CD4-positive, alpha-beta T cell treated with Interleukin-6 at 100 ng/mL for 8 hours (primary cell): ENCODE measurements at places on chromosomes 4 and X.

- no peak for DNase-seq
Measured at GRCh38 chr4:130210864-130211263, 1114.9 kb downstream of the C4orf33 start.

- no peak for DNase-seq
Measured at GRCh38 chrX:20472148-20472547, 205.4 kb upstream of the RPS6KA3 start.

DNA sequence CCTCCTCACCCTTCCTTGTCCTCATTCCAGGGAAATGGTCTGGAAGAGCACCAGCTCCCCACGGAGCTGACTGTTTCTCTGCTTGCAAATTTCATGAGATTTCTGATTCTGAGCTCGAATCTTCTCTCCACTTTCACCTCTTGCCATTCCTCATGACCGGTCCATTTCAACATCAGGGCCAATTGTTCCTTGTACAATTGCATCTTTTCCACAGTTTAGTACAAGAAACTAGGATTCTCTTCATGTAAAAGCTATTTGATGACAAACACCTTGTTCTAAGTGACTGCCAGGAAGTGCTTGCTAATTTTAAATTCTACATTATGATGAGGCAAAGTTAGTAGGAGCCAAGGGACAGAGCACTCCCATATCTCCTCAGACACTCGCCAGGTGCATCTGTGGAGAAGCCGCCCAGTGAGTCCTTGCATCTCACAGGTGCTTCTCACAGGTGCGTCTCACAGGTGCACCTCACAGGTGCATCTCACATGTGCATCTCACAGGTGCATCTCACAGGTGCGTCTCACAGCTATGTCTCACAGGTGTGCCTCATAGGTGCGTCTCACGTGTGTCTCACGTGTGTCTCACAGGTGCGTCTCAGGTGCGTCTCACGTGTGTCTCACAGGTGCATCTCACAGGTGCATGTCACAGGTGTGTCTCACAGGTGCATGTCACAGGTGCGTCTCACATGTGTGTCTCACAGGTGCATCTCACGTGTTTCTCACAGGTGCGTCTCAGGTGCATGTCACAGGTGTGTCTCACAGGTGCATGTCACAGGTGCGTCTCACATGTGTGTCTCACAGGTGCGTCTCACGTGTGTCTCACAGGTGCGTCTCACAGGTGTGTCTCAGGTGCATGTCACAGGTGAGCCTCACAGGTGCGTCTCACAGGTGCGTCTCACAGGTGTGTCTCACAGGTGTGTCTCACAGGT, 3.0 kb upstream of the PDE6B start:
- no peak for DNase-seq

DNA sequence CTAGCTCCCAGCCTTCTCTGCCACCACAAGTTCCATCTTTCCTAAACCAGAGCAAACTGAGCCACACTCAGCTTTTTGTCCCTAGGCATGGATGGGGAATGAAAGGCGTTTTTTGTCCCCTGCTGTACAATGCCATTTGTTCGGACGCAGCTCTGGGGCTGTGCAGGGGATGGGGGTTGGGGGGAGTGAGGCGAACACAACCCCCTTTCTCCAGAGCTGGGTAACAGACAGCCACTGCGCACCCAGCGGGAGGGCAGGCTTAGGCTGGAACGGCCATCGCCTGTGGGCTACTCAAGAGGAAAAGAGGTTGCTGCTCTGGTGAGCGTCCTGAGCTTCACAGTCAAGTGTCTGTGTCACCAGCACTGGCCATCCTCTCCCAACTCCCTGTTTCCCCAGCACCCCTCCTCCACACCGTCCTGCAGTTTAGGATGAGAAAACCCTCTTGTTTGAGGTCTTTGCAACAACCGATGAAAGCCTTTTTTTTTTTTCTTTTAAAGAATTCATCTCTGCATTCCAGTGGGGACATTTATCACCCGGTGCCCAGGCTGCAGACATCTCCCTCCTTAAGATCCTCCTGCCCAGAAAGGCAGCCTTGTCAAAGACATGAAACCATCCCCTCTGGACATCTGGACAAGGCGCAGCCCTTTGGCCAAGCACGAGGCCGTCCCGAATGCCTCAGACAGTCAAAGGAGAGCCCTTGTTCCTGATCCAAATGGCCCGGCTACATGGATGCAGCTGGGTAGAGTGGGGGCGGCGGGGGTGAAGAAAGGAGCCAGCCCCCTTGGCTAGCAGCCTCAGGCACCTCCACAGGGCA, 419.6 kb downstream of the BCOR start:
- no peak for DNase-seq

GRCh38 chrX:39492497-39493162, 605.1 kb downstream of the BCOR start:
- no peak for DNase-seq

- no peak for DNase-seq
Measured at GRCh38 chr4:36065274-36065871, 178.9 kb downstream of the ARAP2 start.

- no peak for DNase-seq
Measured at GRCh38 chrX:41785685-41786084, 61.7 kb downstream of the GPR82 start.

- DNase-seq: no peak
Measured at GRCh38 chr4:26330946-26331345, 10.1 kb downstream of the RBPJ start.

DNA sequence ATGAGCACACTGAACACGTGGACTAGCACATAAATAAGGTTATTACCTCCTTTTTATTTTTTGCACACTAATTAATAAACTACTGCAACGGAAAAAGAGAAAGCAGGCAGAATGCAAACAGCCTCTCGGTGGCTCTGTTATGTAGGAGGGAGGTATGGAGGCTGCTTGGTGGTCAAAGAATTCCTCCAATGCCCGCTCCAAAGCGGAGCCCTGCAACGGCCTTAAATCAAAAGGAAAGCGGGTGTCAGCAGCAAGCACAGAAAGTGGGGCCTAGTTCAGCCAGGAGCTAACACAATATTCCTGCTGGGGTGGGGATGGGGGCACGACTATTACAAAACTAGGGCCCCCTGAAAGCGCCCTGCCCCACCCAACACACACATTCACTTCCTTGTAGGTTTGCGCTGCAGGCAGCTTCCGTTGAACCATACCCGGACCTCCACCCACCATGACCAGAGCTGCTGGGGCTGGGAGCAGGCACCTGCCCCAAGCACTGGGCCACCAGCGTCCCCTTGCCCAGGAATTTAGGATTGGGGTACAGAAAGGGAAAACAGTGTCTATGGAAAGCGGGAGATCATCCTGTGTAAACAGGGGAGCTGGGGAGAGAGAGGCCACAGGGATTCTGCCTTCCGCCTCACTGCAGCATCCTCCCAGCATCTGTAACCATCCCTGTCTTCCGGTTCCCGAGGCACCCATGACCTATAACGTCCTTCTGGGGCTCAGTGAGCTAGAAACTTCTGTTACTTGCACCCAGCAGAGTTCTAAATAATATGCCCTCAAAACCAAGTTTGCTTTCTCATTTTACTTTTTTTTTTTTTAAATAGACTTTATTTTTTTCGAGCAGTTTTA, 57.1 kb upstream of the DDX3X start:
- DNase-seq: no peak

DNA sequence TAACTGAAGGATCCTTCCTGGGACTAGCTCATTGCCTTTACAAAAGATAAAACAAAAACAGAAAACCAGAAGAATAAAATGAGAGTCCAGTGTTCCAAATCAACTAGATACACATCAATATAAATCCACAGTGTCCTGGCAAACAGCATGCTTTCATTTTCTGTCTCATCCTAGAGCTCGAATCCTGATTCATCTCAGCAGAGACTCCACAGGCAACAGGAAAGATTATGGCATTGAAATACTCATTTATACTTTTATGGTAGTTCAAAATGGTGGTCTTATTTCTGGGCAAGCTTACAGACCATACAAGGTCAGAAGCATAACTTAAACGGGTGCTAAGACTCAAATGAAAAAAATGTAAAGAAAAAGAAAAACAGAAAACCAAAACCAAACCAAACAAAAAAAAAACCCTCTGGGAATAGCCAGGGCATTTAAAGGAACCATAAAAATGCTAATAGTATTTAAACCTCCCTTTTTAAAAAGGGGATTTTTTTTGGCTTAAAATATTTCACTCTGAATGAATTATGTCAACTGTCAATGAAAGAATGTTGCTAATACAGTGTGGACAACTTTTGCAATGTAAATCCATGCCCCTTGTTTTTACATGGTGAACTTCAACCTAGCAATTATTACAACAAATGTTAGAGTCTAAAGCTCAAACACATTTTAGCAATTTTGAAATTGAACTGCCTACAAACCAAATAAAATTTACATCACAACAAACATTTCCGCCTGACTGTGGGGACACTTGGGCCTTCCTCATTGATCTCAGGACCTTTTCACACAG, 57.9 kb downstream of the GPR101 start:
- no peak for DNase-seq

DNA sequence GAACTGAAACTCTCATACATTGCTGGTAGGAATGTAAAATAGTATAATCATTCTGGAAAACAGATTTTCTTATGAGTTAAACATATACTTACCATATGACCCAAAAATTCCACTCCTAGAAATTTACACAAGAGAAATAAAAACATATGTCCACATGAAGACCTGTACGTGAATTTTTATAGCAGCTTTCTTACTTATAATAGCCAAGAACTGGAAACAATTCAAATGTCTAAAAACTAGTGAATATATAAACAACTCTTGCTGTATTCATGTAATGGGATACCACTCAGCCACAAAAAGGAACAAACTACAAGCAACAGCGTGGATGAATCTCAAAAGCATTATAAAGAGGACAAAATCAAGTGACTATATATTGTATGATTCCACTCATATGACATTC, 27.5 kb downstream of the TMEM156 start:
- DNase-seq: no peak

- no peak for DNase-seq
Measured at GRCh38 chrX:2595258-2595657, 94.5 kb upstream of the DHRSX start.

GRCh38 chrX:104270916-104271512, 16.3 kb upstream of the ESX1 start:
- no peak for DNase-seq

GRCh38 chrX:47181301-47181700, 12.3 kb upstream of the UBA1 start:
- no peak for DNase-seq

DNA sequence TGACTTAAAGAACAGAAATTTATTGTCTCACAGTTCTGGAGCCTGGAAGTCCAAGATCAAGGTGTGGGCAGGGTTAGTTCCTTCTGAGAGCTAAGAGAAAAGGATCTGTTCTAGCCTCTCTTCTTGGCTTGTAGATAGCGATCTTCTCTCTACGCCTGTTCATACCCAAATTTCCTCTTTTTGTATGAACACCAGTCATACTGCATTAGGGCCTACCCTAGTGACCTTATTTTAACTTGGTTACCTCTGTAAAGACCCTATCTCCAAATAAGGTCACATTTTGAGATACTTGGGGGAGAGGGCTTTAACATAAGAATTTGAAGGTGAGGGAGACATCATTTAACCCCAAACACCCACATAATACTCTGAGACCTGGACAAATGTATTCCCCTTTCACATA, 55.6 kb upstream of the SPP1 start:
- no peak for DNase-seq

DNA sequence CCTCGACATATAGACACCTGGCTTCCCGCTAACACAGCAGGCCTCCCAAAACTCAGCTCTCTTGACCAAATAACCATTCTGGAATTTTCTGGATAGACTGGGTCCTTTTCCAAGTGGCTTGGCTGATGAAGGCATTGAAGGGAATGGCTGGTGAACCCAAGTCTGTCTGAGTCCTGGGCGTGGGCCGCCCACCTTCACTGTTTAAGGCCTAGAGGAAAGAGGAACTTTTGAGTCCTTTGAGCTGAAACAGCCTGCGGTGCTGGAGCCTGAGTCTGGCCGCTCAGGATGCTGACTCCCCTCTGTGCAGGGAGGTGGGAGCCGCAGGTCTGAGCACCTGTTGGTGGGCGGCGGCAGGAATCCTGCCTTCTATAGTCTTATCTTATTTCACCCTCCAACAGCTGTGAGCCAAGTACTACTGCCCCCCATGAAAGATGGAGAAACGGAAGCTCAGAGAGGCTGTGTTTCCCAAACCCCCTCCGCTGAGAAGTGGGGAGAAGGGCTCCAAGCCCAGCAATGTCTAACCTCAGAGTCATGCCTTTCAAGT, 23.4 kb downstream of the ACOX3 start:
- DNase-seq: no peak

DNA sequence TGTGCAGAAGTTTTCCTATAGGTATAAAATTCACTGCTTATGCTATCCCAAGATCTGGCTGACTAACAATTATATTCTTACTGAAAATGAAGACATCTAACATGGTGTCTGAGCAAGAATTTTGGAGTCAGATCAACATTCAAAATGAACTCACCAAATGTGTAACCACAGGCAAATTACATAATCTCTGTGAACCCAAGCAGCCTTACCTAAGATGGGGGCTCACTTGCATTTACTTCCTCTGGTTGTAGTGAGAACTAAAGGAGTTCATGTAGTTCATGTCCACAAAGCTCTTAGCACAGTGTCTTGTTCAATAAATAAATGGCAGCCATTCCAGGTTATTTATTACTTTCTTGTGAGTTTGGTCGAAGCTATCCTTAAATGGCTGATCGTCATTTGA, 163.9 kb upstream of the LCORL start:
- no peak for DNase-seq

GRCh38 chrX:24493740-24494581, 28.9 kb downstream of the PDK3 start:
- DNase-seq: peak; percentile 10

GRCh38 chrX:150118476-150118875, 180.2 kb upstream of the EOLA2 start:
- no peak for DNase-seq

DNA sequence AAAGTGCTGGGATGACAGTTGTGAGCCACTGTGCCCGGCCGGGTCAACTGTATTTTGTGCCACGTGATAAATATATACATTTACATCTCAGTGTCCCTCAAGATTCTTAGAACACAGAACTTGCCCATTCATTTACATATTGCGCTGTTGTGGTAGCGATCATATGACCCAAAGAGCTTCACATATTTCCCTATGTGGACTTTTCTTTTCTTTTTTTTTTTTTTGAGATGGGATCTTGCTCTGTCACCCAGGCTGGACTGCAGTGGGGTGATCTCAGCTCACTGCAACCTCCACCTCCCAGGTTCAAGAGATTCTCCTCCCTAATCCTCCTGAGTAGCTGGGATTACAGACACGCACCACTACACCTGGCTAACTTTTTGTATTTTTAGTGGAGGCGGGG, 180.7 kb downstream of the DHRSX start:
- no peak for DNase-seq

DNA sequence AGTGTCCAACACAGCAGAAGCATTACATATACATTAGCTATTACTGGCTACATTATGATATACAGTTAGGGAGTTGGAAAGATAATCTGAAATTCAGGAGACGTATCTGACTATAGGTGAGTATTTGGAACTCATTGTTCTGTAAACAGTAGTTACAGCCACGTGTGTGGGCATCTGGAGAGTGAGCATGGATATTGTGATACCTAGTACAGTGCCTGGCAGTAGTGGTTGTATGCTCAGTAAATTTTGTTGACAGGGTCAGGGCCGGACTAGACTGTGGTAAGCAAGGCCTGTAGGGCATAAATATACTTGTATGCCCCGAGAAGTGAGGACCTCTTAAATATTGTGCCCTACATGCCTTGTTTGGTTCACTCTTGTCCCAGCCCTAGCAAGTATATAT, 2.9 kb downstream of the F9 start:
- DNase-seq: no peak

- no peak for DNase-seq
Measured at GRCh38 chr4:44984083-44984482, 257.7 kb upstream of the GNPDA2 start.

- DNase-seq: peak; percentile 47
Measured at GRCh38 chrX:136767104-136767941, 13.4 kb downstream of the ARHGEF6 start.

- no peak for DNase-seq
Measured at GRCh38 chr4:108473163-108473720, 147.1 kb upstream of the RPL34 start.
